ENCODE measurements at places on chromosomes 12 and 14.
A peak's percentile ranks its signal among the peaks of the same experiment; 100 is the strongest.

DNA sequence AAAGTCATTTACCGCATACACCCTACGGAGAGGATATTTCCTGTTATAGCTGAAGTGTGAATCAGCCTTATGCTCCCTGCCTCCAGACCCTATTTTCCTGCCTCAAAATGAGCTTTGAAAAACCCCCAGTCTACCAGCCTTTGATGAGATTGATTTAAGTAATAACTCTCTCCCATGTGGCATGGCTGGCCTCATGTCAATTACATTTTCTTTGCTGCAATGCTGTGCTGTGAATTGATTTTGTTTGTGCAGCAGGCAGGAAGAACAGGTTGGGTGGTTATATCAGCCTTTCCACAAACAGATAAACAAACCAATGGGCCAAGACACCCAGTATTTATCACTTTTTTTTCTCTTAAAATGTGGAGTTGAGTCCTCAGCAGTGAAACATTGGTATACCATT, 1105.5 kb upstream of the TMEM132C start:
- no peak for DNase-seq

- no peak for DNase-seq
Measured at GRCh38 chr14:68501614-68502052, 291.2 kb downstream of the ZFP36L1 start.

DNA sequence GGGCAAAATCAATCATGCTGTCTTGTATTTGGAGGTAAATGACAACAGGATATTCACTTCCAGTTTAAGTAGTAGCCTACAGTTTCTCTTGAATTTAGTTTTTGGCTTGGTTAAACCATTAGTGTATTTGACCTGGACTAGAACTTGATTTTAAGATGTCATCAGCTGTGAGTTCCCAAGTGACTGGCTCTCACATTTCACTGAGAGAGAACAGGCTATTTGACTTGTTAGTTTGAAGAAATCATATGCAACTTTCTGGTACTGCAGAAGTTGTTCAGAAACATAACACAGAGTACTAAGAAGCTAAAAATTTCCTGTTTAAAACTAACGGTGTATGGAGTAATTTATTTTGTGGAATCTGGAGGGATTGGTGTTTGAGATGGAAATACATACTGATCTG, 22.3 kb downstream of the MNAT1 start:
- no peak for DNase-seq

- peak; percentile 22 for DNase-seq
Measured at GRCh38 chr12:92445253-92446082, 257.3 kb upstream of the PLEKHG7 start.

GRCh38 chr14:104358528-104359300, 220.3 kb downstream of the KIF26A start:
- DNase-seq = no peak

GRCh38 chr12:107007411-107007810, 20.5 kb upstream of the MTERF2 start:
- DNase-seq = no peak

DNA sequence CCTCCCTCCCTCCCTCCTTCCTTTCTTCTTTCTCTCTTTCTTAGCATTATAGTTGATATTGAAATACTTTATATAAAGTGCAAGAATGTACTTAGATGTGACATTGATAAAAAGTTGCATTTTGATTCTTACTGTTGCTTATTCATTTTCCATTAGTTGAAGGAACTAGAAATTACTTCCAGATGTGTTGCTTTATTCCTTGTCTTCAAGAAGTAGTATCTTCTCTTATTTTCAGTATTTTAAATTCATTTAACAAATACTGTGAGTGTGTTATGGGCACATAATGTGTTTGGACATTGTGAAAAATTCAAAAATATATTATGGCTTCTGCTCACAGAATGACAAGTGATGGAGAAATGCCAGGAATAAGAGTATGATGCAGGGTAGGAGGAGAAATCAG, 45.6 kb downstream of the TRMT5 start:
- no peak for DNase-seq

DNA sequence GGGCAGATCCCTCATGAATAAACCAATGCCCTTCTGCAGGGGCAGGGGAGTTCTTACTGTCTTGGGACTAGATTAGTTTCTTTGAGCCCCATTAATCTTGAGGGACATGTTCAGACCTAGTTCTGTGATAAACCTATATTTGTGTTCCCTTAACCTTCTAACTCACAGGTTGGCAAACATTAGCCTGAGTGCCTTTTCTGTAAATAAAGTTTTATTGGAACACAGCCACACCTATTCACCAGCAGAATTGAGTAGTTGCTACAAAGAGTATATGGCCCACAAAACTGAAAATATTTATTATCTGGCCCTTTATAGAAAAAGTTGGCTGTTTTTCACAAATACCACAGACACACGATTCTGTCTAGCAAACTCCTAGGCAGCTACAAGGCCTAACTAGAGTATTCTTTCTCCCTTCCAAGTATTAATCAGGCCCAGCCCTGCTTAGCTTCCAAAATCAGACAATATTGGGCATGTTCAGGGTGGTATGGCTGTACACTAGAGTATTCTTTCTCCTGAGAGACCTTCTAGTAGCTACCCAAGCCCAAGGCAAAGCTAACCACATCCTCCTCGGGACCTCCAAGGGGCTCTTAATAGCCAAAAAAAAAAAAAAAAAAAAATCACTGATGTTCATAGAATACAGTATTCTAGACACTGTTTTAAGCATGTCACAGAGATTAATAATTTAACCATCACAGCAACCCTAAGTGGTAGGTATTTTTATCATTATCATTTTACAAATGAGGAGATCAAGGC, 199.3 kb upstream of the PWP1 start:
- DNase-seq = no peak

- DNase-seq = no peak
Measured at GRCh38 chr12:133225527-133225926, 10.2 kb downstream of the ANHX start.

DNA sequence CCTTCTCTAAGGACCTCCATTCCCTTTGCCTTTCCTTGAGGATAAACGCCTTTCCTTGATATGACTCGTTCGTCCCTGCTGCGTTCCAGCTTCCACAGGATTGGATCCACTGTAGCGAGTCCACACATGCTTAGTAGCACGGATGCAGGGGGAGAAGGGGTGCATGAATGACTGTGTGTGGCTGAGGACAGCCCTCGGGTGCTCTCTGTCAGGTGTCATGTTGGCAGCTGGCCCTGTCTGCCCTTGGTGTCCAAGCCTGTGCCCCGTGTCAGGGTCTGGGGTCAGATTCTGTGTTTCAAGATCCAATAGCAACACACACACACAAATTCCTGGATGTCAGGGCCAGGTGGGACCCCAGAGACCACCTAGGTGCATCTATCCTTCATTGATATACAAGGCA, 17.5 kb upstream of the KRT80 start:
- DNase-seq = no peak

DNA sequence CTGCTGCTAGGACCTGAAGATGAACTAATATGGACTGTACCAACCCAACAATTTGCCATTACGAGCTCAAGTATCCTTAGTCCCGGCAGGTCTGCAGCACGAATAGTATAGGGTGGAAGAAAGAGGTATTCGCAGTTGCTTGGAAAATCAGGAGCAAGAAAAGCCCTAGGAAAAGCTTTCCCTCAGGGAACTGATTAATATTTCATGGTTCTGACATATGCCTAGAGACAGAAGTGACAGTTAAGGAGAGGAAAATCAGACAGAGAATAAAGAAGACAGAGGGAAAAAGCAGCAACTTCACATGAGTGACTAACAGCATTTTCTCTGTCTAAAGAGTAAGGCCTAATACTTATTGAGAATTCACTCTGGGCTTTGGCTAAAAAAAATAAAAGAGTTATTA, 602.9 kb upstream of the ATP2B1 start:
- DNase-seq = no peak

DNA sequence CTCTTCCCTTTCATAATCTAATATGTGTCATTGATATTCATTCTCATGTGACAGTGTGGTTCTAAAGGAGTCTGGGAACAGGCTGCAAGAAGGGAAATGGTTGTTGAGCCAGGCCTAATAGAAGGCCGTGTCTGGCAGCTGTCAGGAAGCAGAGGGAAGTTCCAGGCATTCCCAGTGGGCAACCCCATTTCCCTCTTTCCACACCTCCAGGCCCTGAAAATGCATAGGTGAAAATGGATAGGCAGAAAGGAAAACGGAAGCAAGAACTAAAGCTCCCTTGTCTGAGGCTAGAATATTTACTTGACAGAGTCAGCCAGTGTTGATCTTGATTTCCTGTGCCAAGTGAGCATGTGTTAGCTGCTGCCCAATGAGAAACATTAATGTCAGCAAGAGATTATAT, 97.7 kb downstream of the PPM1A start:
- no peak for DNase-seq

DNA sequence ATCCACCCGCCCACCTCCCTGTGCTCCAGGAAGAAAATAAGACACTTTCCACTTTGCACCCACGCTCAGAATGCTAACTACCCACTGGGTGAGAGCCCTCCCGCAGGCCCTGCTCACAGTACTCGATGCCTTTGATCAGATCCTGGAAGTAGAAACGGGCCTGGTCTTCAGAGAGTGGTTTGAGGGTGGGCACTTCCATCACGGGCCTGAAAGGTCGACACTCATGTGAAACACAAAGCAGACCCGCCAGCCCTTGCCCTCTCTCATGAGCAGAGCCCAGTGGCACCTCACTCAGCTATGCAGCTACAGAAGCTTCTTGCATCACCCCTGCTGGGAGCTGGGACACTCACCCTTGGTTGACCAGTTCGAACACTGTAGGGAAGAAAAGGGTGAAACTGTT, 41.1 kb downstream of the CAMKK2 start:
- DNase-seq = no peak

- peak; percentile 97 for DNase-seq
Measured at GRCh38 chr14:23286020-23286901, at the start of gene HOMEZ. HOMEZ (minus strand) TSS chr14:23286132; CDS start chr14:23285952, 180 bp downstream.

DNA sequence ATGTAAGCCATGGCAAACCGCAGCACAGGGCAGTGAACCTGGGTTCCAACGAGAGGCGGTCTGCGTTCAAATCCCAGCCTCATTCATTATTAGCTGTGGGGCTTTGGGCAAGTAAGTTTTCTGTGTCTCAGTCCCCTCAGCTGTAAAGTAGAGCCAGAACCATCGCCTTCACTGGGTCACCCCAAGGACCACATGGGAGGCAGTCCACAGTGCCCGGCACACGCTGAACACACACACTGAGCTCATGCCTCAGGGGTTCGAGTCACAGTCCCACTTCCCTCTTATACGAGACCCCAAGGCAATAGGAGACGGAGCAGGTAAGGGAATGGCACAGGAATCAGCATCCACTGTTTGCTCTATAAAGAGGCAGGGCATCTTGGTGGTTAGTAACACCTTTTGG, 19.1 kb downstream of the LRTM2 start:
- DNase-seq = no peak

DNA sequence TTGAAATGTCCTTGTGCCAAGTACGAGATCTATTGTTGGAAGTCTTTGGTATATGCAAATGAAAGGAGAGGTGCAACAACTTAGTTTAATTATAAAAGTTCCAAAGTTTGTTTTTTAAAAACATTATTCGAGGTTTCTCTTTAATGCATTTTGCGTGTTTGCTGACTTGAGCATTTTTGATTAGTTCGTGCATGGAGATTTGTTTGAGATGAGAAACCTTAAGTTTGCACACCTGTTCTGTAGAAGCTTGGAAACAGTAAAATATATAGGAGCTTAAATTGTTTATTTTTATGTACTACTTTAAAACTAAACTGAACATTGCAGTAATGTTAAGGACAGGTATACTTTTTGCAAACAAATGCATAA, 2.3 kb downstream of the HSPA2 start:
- no peak for DNase-seq

- DNase-seq = no peak
Measured at GRCh38 chr12:84920331-84920730, 7.7 kb upstream of the SLC6A15 start.

- no peak for DNase-seq
Measured at GRCh38 chr12:102816816-102817434, 100.1 kb downstream of the PAH start.

DNA sequence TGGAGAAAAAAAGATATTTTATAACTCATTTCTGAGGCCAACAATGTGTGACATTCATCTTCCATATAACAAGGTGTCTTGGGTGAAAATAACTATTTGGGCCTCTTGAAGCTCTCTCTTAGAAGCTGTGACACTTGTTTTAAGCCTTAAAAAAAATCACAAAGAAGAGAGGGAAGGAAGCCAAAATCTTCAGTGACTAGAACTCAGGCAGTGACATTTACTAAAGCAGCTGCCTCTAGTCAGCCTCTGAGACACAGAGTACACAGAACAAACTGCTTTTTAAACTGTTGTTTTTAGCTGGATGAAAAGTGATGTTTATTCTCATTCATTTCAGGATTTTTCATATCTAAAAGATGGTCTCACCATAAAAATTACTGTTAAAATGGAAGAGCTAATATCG, 793.6 kb downstream of the GALC start:
- no peak for DNase-seq

- DNase-seq = no peak
Measured at GRCh38 chr14:94571395-94571794, 9.8 kb upstream of the SERPINA5 start.

GRCh38 chr14:49545716-49546115, 40.5 kb downstream of the RPS29 start:
- DNase-seq = no peak

Measured in hematopoietic multipotent progenitor cell (in vitro differentiated cells).